Hair follicle dermal papilla cell (primary cell): ENCODE measurements at places on chromosomes 2 and 18. TPM values are rescaled to one million over a fixed set of nuclear protein-coding genes. Genes with fewer than 3 reads are reported as not detected.

The BCL11A gene
- total RNA-seq, result 41.9 and 56.3 TPM in 2 replicates

The PROKR1 gene
- total RNA-seq, result not detected in 2 replicates

The C2orf78 gene
- not detected in 2 replicates for total RNA-seq

The SP5 gene
- not detected in 2 replicates for total RNA-seq

The CAPN10 gene
- 15.9 and 23.5 TPM in 2 replicates for total RNA-seq

The AGXT gene
- not detected in 2 replicates for total RNA-seq

The OSBPL6 gene
- 5.5 and 7.6 TPM in 2 replicates for total RNA-seq

The AMMECR1L gene
- 17.2 and 19.0 TPM in 2 replicates for total RNA-seq

The LONRF2 gene
- not detected in 2 replicates for total RNA-seq

The OSR1 gene
- 74.8 and 95.0 TPM in 2 replicates for total RNA-seq

The PXDN gene
- 119 and 188 TPM in 2 replicates for total RNA-seq

The C2orf15 gene
- not detected in 2 replicates for total RNA-seq

The RAB31 gene
- 44.4 and 53.4 TPM in 2 replicates for total RNA-seq

The NEU2 gene
- total RNA-seq, result not detected in 2 replicates

The VIT gene
- total RNA-seq, result 28.7 and 34.2 TPM in 2 replicates

The CCDC141 gene
- total RNA-seq, result not detected in 2 replicates

The SKOR2 gene
- not detected in 2 replicates for total RNA-seq

The M1AP gene
- 0.12 and 0.16 TPM in 2 replicates for total RNA-seq

The ORC4 gene
- 37.6 and 61.8 TPM in 2 replicates for total RNA-seq

The GPR45 gene
- not detected in 2 replicates for total RNA-seq

The CCDC150 gene
- 4.5 and 5.0 TPM in 2 replicates for total RNA-seq

The MGAT5 gene
- total RNA-seq, result 30.3 and 34.4 TPM in 2 replicates

The CRYBA2 gene
- not detected in 2 replicates for total RNA-seq

The LINC00305 gene
- not detected in 2 replicates for total RNA-seq

The LMAN1 gene
- total RNA-seq, result 163 and 219 TPM in 2 replicates

The TDRD15 gene
- total RNA-seq, result not detected in 2 replicates

The FBLN7 gene
- 0.65 and 1.3 TPM in 2 replicates for total RNA-seq

The CTNNA2 gene
- total RNA-seq, result under 0.01 TPM in 1 of 2 replicates, not detected in the other

The DRC1 gene
- 0.16 and 0.24 TPM in 2 replicates for total RNA-seq

The MIB1 gene
- total RNA-seq, result 60.2 and 72.4 TPM in 2 replicates

The MYO1B gene
- total RNA-seq, result 274 and 293 TPM in 2 replicates

The TXNDC2 gene
- under 0.01 and 0.12 TPM in 2 replicates for total RNA-seq

The EFEMP1 gene
- 104 and 364 TPM in 2 replicates for total RNA-seq

The TUBB8B gene
- not detected in 2 replicates for total RNA-seq

The SALL3 gene
- total RNA-seq, result under 0.01 TPM in 1 of 2 replicates, not detected in the other

The CACNB4 gene
- 5.2 and 6.4 TPM in 2 replicates for total RNA-seq

The CD207 gene
- total RNA-seq, result not detected in 2 replicates

The NETO1 gene
- total RNA-seq, result not detected in 2 replicates

The MAB21L4 gene
- total RNA-seq, result not detected in 2 replicates

The INSIG2 gene
- total RNA-seq, result 6.9 and 8.9 TPM in 2 replicates

The CNDP1 gene
- not detected in 2 replicates for total RNA-seq

The TANC1 gene
- 34.7 and 40.4 TPM in 2 replicates for total RNA-seq

The TTC39C gene
- 82.7 and 124 TPM in 2 replicates for total RNA-seq

The CHST9 gene
- not detected in 2 replicates for total RNA-seq
